CD8-positive, alpha-beta T cell (primary cell): ENCODE measurements at places on chromosomes 2 and 18.

DNA sequence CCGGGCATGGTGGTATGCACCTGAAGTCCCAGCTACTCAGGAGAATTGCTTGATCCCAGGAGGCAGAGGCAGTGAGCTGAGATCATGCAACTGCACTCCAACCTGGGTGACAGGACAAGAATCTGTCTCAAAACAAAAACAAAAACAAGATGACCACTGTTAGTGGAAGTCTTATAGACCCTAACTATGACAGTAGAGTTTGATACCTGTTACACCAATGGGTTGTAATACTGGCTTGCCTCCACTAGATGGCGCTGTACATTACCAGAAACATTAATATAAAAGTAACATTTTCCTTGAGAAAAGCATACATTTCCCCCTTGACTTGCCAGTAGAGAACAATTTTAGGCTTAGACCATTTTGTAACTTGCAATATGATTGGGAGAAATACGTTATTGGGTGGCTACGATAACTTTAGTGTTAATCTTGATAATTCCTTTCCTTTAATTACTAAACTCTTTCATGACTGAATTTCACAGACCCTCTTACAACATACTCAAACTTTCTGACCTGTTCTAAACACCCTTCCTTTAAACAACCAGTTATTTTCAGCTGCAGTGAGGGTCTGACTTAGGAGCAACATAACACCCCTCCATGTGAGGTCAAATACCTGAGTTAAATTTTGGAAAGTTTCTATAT is 19.5 kb downstream of the SLC25A52 start:
- peak; percentile 58 for DNase-seq

- DNase-seq: no peak
Measured at GRCh38 chr2:154568413-154568812, 130.1 kb upstream of the KCNJ3 start.

GRCh38 chr2:46826569-46827245 is 88.9 kb downstream of the MCFD2 start:
- DNase-seq: no peak

DNA sequence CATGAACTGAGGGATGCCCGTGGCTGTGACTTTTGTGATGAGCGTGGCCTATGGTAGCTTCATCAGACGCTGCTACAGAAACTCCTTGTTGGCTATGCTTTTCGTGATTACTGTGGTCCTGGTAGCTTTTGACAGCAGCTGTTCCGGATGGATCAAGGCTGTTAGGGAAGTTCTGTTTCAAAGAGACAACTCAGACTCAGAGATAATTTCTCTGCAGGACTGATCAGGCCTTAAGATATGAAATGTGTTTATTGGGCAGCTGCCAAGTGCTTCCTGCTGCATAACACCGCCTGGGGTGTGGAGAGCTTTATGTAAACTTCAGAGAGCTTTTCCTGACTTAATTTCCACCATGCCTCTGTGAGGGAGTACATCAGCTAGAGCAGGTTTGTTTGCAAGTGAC is 243.8 kb downstream of the TSN start:
- DNase-seq: no peak

DNA sequence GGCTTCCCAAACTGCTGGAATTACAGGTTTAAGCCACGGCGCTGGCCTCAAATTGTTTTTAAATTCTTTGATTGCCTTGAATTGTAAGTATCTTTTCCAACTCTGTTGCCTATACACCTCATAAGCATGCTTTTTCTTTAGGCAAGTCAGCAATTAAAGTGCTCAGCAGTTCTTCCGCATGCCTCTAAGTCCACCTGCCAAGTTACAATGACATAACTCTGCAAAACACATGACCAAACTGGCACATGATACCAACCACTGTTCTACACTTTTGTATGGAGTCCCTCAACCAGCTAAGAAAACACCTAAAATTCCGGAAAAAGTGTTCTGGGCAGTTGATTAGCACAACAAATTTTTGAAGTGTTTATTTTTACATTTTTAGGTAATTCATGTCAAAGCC is 5.1 kb downstream of the TXNL4A start:
- no peak for DNase-seq
